ENCODE measurements at places on chromosomes 7 and 10.
A peak's percentile ranks its signal among the peaks of the same experiment; 100 is the strongest.

GRCh38 chr10:12844811-12845483 lies 156.6 kb downstream of the CCDC3 start:
- DNase-seq: no peak

- peak; percentile 81 for DNase-seq
Observed at GRCh38 chr10:91163269-91163868, 57.1 kb upstream of the PCGF5 start.

DNA sequence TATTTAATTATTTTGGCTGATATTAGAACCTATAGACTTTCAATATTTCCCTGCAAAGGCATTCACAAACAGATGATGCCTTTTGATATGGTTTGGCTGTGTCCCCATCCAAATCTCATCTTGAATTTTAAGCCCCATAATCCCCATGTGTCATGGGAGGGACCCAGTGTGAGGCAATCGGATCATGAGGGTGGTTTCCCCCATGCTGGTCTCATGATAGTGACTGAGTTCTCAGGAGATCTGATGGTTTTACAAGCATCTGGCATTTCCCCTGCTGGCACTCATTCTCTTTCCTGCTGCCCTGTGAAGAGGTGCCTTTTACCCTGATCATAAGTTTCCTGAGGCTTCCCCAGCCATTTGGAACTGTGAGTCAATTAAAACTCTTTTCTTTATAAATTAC lies 9.3 kb upstream of the PNLIPRP3 start:
- DNase-seq: no peak

DNA sequence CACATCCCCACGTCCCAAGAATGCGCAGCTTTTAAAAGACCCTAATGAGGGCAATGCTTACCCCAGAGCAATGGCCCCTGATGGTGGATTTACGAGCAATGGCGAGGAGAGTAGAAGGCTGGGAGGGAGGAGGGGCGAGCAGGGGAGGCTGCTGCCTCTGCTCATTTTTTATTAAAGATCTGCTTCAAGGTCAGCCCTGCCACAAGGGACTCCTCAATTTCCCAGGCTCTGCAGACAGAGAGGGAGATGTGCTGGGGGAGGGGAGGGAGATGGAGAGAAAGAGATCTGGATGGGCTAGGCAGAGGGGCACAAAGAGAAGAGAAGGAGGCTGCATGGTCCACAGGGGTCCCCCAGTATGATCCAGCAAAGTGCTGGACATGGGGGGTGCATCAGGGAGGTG lies 7.8 kb upstream of the SRRM3 start:
- DNase-seq: no peak

DNA sequence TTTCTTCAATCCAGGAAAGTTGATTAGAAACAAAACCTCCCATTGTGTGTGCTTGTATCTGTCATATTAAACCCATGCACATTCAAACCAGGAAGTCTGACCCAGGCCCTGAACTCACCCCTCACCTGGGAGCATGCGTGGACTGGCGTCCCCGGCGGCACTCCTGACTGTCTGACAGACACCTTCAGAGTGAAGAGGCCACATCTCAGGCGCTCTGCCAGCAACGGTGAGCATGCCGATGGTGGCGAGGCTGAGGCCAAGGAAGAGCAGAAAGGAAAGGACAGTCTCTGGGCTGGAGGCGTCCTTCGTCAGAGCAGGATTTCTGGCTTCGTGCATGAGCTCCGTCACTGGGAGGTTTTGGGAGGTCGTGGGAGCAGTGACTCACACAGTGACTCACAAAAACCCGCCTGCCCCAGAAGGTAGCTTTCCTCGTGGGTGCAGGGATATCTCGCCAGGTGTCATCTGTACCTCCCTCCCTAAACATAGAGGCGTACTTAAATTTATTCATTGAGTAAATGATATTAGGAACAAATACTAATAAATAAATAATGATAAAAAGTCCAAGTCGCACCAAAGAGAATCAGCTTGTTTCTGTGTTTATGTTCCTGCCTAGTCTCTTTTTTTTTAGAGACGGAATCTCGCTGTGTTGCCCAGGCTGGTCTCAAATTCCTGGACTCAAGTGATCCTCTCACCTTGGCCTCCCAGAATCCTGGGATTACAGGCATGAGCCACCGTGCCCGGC lies 13.5 kb downstream of the IQCE start:
- DNase-seq: peak; percentile 51

- no peak for DNase-seq
Observed at GRCh38 chr10:67261300-67261797, 335.5 kb downstream of the LRRTM3 start.

DNA sequence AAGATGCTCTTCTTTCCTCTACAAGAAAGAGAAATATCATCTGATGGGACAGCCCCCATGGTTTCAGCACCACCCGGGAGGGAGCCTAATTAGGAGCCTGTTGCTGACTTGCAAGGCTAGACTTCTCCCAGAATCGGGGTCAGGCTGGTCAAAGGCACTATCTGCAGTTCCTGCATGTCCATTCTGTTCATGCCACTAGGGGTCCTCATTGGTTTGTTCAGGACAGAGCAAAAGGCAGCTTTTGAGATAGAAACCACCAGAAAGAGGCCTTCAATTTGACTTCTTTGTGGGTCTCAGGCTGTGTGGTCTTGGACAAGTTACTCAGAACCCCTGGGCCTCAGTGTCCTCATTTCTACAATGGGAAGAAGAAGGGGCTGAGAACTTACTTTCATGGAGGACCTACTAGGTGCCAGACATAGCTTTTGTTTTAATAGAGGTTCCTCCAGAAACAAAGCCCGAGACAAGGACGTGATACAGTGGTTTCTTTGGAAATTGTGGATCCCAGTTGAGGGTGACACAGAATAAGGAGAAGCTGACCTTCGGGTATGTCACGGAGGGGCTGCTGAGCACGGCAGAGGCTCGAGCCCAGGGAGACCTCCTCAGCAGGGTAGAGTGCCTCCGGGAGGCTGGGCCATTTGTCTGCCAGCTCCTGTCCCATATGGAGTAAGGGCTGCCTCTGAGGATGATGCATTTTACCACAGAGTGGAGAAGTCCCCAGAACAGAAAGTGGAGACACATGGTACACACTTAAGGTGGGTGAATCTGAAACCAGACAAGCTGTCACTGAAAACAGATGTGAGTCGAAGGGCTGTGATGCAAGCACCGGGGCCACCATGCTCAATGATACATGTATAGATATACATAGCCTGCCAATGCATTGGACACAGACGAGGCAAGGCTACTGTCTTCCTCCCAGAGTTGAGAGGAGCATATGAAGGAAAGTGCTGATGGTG lies 33.1 kb upstream of the NEUROD6 start:
- DNase-seq: no peak

DNA sequence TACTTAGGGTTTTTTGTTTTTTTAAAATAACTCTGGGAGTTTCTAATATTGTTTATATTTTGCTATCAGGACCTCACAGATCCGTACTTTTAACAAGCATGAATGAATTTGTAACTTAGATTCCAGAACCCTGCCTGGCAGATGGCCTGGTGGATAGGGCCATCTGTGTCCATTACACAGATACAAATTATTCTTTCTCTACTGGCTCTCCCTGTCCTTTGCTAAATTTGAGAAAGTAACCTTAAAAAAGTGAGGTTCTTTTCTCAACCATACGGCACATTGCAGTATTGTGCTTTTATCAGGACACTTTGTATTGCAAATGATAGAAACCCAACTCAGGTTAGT lies 26.6 kb downstream of the LCOR start:
- no peak for DNase-seq

- DNase-seq: peak; percentile 45
Observed at GRCh38 chr10:101136007-101136707, 5.1 kb downstream of the TLX1 start.

GRCh38 chr10:99869581-99870122 lies 87.2 kb downstream of the ABCC2 start:
- no peak for DNase-seq

DNA sequence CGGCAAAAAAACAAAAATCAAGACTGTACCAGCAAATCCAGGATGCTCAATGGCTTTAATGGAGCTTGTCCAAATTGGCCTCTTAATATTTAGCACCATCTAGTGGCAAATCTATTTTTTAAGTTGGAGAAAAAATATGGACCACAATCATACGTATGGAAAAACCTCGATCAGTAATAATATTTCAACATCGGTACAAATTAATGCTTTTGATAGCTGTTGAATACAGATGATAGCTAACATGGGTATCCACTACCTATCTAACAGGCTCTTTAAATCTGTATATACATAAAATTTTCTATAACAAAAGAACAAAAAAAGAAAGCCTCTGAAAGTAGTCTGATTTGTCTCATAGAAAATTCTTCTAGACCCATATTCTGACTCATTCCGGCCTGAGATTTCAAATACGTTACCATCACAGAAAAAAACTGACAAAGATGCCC lies 29.2 kb downstream of the COA1 start:
- no peak for DNase-seq

GRCh38 chr10:84424731-84425167 lies 96.4 kb downstream of the CCSER2 start:
- peak; percentile 36 for DNase-seq

DNA sequence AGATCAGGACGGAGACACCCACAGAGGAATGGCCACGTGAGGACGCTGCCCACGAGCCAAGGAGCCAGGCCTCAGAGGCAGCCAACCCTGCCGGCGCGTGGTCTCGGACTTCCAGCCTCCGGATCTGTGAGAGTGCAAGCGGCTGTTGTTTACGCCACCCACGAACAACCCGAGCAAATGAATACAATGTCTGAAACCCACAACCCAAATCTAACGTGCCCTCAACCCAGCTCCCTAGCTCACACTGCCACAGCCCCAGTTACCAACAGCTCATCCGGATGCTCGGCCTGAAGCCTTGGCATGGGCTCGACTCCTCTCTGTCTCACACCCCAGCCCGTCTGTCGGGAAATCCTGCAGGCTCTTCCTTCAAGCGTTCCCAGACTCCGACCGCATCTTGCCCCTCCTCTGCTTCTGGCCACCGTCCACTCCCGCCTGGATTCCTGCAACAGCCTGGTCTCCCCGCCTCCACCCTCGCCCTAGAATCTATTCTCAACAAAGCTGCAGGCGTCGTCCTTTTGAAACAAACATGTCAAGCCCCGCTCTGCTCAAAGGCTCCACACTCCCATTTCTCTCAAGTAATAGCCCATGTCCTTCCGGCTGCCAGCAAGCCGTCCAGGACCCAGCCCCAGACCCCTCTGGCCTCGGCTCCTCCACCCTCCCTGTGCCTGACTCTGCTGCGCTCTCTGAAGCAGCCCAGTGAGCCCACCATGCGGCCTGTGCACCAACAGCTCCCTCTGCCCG lies 35.3 kb downstream of the STK32C start:
- no peak for DNase-seq

- no peak for DNase-seq
Observed at GRCh38 chr7:157479326-157479725, 142.5 kb downstream of the DNAJB6 start.
